SW480 (cell line): ENCODE measurements at places on chromosomes 7 and 10.

- no peak for DNase-seq
These were observed 83.5 kb downstream of the IDE start for GRCh38 chr10:92490387-92490786.

GRCh38 chr10:102101152-102101551, 19.0 kb downstream of the LDB1 start:
- DNase-seq = no peak

GRCh38 chr10:71520042-71520441, 123.3 kb downstream of the CDH23 start:
- DNase-seq = peak; percentile 22

DNA sequence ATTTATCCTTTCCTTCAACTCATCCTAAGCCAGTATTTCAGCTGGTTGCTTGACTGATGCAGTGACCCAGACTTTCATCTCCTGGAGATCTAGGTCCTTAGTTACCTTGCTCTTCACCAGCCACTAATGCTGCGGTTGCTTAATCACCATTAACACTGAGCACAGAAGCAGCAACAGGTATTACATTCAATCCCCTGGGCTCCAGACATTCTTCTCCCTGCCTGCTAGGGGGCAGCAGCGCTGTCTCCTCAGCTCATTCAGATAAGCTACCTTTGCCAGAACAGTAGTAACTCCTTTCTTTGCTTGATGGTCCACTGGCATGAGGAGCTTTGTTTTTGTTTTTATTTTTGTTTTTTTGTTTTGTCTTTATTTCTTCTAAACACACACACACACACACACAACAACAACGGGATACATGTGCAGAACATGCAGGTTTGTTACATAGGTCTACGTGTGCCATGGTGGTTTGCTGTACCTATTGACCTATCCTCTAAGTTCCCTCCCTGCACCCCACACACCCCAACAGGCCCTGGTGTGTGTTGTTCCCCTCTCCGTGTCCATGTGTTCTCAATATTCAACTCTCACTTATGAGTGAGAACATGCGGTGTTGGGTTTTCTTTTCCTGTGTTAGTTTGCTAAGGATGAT, 1043.2 kb upstream of the C7orf33 start:
- DNase-seq = peak; percentile 12

DNA sequence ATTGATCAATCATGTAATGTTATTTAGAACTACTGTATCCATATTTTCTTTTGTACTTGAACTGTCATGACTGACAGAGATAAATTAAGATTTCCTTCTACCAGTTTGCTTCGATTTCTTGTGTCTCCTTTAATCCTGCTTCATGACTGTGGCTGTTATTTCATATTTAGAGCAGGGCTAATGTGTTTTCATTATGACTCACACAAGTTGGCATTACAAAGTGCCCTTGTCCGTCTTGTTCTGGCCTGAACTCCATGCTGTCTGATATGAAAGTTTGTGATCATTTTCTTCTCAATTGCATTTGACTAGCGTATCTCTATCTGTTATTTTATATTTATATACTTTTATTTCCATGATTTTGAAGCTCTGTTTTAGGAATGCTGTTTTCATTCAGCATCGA, 344.1 kb upstream of the PRKCQ start:
- peak; percentile 22 for DNase-seq

DNA sequence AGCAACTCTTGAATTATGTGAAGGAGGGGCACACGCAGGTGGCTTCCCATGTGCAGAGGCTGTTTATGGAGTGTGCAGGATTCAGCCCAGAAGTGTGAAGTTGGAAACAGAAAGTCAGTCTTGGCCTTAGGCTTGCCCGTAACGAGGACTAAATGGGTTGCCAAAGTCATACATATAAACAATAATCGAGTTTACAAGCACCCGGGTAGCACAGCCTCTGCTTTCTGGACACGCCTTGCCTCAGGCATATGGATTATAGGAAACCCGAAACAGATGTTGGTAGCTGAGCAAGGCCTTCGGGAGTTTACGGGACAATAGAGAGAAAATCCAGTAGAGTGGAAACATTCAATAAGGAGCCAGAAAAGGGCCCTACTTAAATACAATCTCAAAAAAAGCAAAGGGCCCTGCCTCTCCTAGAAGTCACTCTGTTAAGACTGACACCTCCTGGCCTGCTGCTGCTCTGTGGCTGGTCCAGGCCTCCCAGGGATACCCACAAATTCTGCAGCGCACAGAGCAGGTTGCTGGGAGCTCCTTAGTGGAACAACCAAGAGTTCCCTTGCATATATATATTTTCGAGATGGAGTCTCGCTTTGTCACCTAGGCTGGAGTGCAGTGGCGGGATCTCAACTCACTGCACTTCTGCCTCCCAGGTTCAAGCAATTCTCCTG, 48.5 kb downstream of the SMKR1 start:
- no peak for DNase-seq

DNA sequence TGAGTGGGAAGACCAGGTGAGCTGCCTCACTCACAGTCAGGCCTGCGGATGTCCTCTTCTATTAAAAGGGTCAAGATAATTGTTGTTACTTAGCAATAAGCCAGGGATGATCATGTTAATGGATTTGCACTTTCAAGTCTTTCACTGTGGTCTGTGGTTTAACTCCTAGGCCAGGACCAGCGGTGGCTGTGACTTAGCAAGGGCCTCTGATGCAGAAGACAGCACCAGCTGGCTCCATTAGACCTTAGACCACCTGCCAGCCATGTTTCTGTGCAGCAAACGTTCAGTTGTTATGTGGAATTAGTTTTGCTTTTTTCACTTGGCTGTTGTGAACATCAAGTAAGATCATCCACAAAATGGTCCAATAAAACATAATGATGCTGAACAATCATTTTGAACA, 537.3 kb downstream of the TNS3 start:
- DNase-seq = no peak

DNA sequence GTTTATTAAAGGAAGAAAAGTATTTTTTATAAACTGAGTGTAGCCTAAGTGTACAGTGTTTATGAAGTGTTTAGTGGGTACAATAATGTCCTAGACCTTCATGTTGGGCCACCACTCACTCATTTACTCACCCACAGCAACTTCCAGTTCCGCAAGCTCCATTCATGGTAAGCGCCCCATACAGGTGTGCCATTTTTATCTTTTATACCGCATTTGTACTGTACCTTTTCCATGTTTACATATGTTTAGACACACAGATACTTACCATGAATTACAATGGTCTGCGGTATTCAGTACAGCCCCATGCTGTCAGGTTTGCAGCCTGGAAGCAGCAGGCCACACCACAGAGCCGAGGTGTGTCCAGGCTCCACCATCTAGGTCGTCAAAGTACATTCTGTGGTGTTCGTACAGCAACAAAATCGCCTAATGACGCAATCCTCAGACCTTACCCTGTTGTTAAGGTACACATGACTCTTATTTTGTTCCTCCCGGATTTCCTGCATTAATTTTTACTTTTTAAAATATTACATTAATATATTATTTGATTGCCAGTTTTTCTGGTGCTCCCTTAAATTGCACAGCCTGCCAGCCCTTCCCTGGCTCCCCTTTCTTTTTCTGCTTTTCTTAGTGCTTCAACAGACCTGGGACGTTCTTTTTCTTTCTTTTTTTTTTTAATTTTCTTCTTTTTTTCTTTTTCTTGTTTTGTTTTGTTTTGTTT, 881 bp upstream of the SSBP1 start:
- peak; percentile 70 for DNase-seq

DNA sequence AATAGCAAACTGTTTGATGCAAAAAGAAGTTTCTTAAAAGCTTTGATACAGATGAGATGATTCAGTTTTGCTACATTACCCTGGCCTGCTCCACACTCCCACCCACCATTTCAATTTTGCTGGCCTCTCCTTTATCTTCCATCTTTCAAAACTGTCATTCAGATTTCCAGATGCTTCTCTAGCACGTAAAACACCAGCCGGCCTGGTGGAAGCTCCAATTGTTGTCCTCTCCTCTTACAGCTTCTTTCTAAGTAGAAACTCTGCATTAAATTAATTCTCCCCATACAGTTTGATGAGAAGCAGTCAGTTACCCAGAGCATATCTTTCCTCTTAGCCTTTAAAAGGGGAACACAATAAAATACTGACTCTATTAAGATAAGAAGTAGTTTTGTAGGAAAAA, 34.3 kb upstream of the ELMO1 start:
- DNase-seq = no peak

DNA sequence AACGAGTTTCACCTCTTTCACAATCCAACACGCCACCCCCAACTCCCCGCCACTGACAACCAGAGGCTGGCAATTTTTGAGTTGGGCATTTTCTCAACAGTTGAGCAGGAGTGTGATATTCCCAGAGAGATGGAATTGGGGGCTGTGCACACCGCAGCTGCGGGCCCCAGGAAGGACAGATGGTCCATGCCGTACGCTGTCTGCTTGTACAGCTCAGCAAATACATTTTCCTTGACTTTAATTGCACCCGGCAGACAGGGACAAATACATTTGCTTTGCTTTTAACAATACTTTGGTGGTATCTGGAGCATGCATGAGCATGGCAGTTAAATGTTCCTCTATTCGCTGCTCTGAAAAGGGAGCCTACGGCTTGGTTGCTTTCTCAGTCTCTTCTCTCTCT, 354.2 kb upstream of the DPP6 start:
- no peak for DNase-seq

DNA sequence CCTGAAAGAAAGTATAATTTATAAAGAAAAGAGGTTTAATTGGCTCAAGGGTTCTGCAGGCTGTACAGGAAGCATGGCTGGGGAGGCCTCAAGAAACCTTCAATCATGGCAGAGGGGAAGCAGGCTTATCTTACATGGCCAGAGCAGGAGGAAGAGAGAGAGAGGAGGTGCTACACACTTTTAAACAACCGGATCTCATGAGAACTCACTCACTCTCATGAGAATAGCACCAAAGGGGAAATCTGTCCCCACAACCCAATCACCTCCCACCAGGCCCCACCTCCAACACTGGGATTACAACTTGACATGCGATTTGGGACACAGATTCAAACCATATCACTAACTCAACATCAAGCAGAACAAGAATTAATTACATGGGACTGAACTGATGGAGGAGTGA, 6.9 kb upstream of the ZNF485 start:
- no peak for DNase-seq

- DNase-seq = no peak
These were observed 17.2 kb upstream of the RHBDD2 start for GRCh38 chr7:75861636-75862035.

DNA sequence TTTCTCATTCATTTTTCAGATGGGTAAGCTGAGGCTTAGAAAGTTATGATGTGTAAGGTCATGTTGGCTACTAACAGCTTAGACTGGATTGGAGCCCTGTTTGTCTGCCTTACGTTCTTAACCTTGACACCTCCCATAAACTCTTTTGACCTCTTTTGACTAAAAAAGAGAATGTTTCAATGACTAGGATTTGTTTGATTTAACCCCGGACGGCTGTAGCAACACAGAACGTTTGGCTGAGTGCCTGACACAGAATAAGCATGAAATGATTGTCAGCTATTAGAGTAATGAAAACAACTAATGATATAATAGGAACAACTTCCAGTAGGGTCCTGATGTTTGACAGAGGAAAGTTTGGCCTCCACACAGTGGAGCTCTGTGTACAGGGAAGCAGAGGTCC, 83.3 kb upstream of the PDZD8 start:
- no peak for DNase-seq

GRCh38 chr7:22885797-22886261, 63.2 kb upstream of the TOMM7 start:
- DNase-seq = no peak

- DNase-seq = no peak
These were observed at the start of gene NUPR2 for GRCh38 chr7:56115852-56116538. TSS of gene NUPR2 (minus strand) at chr7:56116417. CDS start at chr7:56116314, 103 bp downstream.

DNA sequence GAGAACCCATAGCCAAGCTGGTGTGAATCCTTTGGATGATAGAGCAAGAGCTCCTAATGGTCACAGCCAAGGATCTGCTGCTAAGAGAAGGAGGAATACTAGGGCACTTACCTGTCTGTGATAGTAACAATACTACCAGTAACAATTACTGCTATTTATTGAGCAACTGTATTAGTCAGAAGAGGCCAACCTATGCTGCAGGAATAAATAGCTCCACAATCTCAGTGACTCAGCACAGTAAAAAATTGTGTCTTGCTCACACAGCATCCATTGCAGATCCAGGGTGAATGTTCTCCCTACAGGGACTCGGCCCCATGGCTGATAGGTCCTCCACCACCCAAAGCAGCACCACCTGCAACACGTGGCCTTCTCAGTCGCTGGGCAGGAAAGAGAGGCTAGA, 257.6 kb upstream of the ZMIZ1 start:
- no peak for DNase-seq

DNA sequence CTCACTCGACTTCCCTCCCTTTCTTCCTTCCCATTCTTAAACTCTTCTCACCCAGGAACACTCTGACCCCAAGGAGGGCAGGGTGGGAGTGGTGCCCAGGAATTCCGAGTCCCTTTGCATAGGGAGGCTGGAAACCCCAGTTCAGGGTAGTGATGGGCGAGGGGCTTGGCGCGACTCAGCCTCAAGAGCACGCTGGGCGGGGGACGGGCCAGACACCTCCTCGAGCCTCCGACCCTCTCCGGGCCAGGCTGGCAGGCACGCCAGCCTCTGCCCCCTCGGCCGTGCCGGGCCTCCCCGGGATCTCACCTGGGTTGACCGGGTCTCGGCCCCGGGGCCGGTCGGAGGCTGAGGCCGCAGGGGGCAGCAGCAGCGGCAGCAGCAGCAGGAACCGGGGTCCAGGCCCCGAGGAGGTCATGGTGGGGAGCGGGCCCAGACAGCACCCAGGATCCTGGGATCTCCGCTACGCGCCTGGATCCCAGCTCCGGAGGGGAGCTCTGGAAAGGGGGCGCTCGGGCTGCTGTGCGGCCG, 457 bp downstream of the PLOD3 start:
- DNase-seq = no peak

DNA sequence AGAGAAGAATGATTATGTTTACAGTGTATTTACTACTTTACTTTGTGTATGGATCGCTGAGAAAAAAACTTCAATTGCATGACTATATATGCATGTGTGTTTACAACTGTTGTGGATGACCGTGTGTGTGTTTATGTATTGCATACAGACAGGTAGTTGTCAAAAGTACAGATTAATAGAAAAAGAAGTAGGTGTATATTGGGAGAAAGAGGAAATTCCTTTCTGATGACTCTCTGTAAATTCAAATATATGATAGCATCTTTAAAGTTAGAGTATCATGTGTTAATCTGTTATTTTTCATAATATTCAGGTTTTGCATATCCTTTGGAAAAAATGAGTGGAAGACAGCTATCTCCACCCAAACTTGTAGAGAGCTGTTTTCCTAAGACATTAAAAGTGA, 160.4 kb upstream of the AGR3 start:
- DNase-seq = no peak

GRCh38 chr10:104650072-104650471, 9.0 kb downstream of the SORCS3 start:
- DNase-seq = peak; percentile 30

DNA sequence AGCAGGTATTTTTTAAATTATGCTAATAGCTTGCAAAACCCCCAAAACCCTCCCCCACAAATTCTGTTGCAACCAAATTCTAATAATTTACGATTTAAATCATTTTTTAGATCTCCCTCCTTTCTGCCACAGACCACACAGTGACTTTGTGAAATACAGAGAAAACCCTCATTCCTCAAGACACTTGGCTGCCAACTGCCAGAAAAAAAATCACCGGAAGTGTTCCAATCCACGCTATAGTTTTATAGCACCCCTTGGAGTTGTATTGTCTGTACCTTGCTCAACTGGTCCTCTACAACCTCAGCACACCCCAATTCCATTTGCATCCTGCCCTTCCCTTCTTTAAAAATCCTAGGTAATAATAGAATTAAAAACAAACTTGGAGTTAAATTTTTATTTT, 560.1 kb downstream of the PARD3 start:
- no peak for DNase-seq
